ENCODE measurements at places on chromosomes 2 and 18.

DNA sequence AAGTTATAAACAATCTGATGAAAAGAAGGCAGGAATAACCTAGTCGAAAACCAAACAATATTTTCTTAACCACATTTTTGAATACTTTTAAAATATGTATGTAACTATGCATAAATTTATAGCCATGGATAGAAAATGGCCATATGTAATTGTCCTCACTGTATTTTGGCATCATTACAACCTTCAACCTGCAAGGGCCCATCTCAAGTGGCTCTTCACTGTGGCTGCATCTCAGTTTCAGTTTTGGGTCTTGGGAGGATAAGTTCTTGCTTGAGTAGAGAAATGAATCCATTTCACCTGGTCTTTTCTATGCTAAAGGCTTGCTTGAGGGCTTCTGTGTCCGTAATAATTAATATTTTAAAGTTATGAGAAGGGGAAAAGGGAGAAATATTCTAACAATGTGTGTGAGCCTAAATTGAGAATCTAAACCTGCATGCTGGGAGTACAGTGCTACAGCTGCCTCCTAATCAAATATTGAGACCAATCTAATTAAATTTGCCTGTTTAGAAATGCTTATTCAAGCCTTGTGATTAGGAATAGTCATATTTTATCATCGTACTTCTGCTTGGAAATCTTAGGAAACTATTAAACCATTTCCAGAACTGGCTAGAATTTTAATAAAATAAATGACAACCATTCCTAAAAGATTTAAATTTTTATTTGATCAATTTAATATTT, 92.5 kb downstream of the EML4 start:
- no peak for DNase-seq

- no peak for DNase-seq
Observed at GRCh38 chr2:72051971-72052505, 95.6 kb downstream of the CYP26B1 start.

- no peak for DNase-seq
Observed at GRCh38 chr2:182448371-182448770, 21.5 kb upstream of the PDE1A start.

DNA sequence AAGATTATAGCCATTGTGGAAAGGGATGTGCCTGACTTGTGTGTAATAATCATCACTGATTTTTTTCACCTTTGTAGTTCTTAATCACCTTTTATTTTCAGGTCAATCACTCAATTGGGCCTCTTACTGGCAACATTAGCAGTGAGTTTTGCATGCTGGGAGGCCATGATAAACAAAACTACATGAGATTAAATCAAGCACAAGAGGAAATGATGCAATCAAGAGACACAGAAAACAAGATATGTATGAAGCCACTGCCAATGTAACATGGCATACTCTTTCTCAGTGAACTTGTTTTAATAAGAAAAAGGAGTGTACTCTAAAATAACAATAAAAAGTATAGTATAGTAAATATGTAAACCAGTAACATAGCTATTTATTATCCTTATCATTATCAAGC, 69.9 kb upstream of the FSIP2 start:
- DNase-seq = no peak

- no peak for DNase-seq
Observed at GRCh38 chr2:23468474-23469141, 83.6 kb downstream of the KLHL29 start.

- DNase-seq = no peak
Observed at GRCh38 chr18:26003356-26003755, 87.1 kb downstream of the SS18 start.

- no peak for DNase-seq
Observed at GRCh38 chr2:85253890-85254289, 73.9 kb downstream of the TGOLN2 start.

DNA sequence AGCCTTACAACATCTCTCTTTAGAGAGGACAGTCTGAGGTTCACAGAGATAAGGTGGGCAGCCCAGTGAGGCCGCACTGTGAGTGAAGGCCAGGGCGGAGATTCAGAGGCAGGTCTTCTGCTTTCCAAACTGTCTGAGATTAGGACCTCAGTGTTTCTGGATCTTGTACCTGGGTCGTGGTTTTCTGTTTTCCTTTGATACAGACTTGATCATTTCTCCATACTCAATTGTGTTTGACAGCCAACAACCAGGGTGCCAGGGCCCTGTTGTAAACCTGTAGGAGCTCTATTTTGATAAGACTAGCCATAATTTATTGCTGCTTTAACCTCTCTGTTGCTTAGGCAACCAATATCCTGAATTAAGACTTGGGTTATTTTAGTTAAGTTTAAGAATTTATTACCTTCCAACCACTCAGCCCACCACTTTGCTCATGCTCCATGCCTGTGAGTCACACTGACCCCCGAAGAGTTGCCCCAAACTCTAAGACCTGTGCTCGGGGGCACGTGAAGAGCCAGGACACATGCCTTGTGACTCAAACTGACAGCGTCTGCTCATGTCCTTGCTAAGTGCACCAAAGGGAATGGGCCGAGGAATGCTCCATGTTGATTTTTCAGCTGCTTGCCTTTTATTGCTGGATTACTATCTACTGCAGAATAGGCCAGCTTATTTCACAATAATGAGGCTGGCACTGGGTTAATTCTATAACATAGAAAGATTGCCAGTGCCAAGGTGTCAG, 248.6 kb downstream of the BCL2 start:
- no peak for DNase-seq

DNA sequence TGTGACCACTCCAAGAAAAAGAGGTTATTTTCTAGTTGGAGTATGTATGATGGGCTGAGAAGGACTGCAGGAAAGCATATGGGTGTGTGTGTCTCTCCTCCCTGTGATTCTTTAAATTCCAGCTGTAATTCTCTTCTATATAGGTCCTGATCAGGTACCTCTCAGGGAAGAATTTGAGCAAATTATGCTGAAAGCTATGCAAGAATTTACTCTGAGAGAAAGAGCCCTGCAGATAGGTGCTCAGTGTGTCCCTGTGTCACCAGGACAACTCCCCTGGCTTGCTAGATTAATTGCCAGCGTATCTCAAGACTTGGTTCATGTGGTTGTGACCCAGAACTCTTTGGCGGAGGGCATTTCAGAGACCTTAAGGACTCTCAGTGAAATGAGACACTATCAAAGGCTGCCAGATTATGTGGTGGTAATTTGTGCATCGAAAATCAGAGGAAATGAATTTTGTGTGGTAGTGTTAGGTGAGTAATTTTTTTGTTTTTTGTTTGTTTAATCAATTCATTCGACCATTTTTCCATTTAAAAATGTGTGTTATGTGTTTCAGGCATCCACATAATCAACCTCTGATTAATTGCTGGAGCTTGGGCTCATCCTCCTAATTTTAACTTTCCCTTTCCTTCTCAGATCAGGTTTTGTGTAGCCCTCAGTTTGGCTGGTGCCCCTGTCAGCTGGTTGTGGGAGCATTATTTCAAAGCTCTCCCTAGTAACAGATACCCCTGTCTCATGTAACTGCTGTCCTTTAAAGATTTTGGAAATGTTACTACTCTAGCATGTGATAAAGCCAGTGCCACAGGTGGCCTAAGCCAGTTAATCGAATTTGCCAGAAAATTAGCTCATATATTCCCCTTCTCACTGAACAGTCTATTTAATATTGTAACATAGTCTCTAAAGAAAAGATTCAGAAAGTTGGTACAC, 150.9 kb downstream of the ESCO1 start:
- no peak for DNase-seq

GRCh38 chr2:216491793-216492596, 6.6 kb upstream of the RPL37A start:
- no peak for DNase-seq

DNA sequence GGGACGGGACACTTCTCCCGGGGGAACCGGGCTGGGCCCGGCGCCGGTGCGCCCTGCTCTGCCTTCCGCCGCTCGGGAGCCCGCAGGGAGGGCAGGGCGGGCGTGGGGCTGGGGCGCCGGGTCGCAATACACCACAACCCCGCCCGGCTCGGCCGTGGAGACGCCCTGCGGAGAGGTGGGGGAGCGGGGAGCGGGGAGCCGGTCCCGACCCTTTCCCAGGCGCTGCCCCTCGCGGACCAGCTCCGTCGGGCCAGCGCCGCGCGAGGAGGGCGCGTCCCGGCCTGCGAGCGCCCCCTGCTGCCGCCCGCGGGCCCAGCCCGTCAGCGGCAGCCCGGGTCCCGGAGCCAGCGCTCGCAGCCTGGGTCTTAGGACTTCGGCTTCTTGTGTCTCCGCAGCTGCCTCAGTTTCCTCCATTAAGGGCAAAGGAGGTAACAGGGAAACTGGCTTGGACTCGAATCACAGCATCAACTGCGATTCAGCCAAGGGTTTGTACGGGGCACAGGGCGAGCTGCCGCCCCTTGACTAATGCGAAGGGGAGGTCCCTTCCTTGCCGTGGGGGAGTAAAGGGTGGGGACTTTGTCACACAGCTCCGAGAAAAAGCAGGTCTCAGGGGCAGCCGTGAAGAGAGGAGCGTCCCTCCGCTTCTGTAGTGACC, 635 bp upstream of the ADRA2B start:
- DNase-seq = no peak

- no peak for DNase-seq
Observed at GRCh38 chr2:198546122-198546521, 741.7 kb downstream of the PLCL1 start.

GRCh38 chr2:120661551-120661950, 74.1 kb upstream of the GLI2 start:
- no peak for DNase-seq

GRCh38 chr2:43054367-43054766, 172.0 kb downstream of the ZFP36L2 start:
- peak; percentile 77 for DNase-seq

GRCh38 chr2:25168256-25169072, at the start of gene POMC:
POMC (minus strand) TSS chr2:25168580; CDS start chr2:25164772, 3,808 bp downstream.
- no peak for DNase-seq

- no peak for DNase-seq
Observed at GRCh38 chr2:240720686-240721595, 29.3 kb downstream of the AQP12A start.

- peak; percentile 2 for DNase-seq
Observed at GRCh38 chr2:137963535-137964065, 673 bp upstream of the HNMT start.

- DNase-seq = no peak
Observed at GRCh38 chr2:182824767-182825158, 41.7 kb downstream of the FRZB start.

- no peak for DNase-seq
Observed at GRCh38 chr2:216562696-216563435, 64.2 kb downstream of the RPL37A start.

DNA sequence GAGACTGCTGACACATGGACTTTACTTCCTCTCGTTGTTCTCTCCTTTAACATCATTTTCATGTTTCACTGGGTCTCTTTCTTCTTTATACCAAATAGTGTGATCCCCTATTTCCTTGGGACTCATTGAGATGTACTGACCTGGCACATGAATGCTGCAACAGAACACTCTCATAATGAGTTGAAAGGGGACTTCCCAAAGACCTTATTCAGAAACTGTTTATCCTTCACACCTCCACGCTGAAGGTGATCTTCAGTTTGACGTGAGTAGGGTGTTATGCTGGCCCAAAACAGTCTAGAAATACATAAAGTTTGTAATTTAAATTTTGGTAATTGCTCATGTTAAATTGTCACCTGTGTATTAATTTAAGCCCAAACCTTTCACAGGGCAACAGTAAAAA, 1096.8 kb upstream of the GYPC start:
- no peak for DNase-seq

- DNase-seq = peak; percentile 74
Observed at GRCh38 chr2:162297925-162298552, 20.4 kb downstream of the IFIH1 start.

DNA sequence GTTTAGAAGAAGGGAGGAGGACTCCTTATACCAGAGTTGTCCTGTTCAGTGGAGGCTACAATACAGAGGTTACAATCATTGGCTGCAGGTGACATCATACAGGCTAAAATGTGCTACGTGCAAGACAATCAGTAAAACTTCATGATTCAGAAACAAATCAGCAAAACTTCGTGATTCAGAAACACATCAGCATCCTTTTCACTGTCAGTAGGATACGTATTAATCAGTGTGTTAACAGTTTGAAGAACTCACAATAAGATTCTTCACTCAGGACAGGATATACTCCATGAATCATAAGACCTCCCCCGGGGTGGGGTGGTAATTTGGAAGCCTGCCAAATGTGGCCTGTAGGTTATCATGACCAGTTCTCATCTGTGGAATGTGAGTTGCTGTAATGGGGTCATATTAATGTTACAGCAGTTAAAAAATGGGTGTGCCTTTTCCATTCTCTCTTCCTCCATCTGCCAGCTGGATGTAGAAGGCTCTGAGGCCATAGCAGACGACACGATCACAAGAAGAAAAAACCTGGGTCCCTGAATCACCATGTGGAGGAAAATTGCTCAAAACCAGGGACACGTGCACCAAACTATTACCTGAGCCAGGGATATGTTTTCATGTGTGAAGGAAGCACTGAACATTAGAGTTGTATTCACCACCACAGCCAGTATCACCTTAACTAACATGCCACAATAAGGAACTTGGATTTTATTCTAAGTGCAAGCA, 134.8 kb upstream of the CREB1 start:
- DNase-seq = peak; percentile 46

DNA sequence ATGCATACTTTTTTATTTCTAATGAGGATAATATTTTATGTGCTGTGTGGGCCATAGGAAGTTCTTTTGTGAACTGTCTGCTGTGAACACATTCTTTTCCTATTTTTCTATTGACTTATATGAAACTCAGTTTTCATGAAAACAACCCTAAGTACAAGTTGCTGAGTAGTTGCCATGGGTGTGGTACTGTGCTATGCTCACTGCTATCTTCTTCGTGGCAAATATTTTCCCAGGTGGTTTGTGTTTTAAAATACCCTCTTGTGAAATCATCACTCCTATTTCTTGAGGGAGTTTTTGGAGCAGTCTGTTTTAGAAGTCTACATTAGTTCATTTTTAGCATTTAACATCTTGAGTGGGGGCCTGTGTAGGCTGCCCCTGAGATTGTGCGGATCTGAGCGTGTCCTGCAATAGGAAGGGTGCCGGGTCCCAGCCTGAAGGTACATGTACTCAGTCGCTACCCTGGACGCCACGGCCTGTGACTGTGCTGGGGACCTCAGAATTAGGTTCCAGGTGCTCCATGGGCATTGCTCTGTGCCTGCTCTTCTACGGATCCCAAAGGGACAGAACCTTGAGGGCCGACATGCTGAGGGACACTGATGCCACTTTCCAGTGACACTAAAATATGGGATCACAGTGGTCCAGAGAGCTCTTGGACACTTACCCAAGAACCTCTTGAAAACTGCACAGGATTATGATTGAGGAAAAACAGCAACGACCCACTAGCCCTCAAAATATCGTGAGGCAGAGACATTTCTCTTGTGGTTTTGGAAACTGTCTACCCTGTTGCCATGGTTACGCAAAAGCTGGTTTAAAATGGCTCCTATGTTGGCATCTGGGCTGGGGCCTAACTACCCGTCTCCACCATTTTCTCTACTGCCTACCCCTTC, 480.4 kb downstream of the TGIF1 start:
- DNase-seq = no peak

- DNase-seq = no peak
Observed at GRCh38 chr2:7685342-7686015, 768.3 kb downstream of the RNF144A start.

GRCh38 chr2:143140864-143141661, 11.8 kb downstream of the ARHGAP15 start:
- no peak for DNase-seq

DNA sequence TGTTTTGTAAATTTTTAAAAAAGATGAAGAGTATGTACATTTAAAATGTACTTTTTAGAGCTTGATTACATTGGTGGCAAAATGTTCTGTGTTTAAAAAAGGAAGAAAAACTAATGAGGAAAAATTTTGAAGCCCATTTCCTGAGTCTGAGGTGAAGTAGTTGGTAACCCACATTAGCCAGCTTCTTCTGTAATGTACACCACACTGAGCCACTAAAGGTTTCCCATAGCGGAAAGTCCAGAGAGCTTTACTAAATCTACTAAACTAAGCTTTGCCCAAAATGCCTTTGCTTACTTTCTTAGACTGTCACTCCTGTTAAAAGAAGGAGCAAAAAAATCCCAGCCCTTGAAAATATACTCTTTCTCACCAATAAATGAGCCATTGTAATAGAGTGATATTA, 804.8 kb upstream of the ZEB2 start:
- no peak for DNase-seq

Data from dermis microvascular lymphatic vessel endothelial cell (primary cell).